Stimulated activated CD4-positive, alpha-beta T cell treated with anti-CD3 and anti-CD28 coated beads, Interleukin-2, amount 100 ng/mL, for 24 hours (primary cell): ENCODE measurements at places on chromosomes 16 and 17.

DNA sequence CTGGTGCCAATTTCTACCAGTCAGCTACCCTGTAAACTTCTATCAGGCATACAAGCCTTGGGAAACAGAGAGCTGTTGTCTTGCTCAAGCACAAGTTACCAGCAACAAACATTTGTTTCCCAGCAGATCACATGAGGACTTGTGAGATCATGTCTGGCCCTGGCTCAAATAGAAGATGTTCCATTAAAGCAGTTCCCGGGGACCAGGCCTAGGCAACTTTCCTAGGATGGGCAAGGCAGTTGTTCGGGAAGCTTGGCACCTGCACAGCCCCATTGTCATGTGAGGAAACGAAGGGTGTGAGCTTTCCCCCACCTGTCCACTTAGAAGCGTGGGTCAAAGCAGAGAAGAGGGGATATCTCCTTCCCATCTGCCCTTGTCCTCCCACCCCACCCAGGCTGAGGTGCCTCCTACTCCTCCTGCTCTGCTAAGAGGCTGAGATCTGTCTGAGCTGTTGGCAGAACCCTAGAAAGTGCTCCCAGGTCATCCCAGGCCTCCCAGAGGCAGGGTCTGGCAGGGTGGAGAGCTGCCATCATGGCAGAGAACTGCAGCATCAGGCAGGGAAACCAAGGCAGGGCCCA, 11.2 kb upstream of the SLC47A2 start:
- DNase-seq: no peak

DNA sequence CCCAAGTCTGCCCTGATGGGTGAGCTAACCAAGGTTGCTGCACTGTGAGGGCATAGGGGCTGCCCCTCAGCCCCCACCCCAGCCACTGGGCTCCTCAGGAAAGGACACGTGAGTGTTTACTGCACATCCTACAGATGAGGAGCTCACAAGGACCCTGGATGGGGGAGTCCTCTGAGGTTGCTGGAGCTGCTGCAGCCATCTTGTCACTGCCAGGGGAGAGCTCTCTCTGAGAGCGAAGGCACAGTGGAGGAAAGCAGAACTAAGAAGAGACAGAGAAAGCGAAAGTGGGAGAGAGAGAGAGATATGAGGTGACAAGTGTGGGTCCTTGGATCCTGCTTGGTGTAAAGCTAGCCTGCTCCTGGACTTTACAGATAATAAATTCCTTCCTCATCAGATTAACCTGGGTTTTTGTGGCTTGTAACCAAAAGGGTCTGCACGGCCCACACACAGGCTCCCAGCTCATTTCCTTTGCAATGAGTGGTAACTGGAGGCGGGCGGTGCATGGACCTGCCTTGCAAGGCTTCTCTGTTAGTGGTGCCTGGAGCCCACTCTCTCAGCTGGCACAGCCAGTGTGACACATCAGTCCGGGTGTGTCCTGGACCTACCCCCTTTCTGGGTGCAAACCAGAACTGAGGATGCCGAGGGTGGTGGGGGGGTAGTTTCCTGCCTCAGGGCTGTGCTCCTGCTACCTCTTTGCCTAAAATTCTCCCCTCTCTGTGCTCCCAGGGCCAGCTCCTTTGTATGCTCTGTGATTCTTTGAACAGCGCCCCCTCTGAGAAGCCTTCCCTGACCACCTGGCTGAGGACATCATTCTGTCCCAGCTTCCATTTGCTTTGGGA, 14.2 kb downstream of the SNX20 start:
- peak; percentile 55 for DNase-seq

- no peak for DNase-seq
Observed at GRCh38 chr16:10037751-10038150, 144.5 kb downstream of the GRIN2A start.

GRCh38 chr17:48615047-48615962, at the start of gene HOXB8:
Gene HOXB8, minus strand, starts transcription at chr17:48615292. Its CDS starts 588 bp downstream, at chr17:48614704.
- no peak for DNase-seq
